ENCODE measurements at places on chromosomes 12 and 14.

- DNase-seq, result peak; percentile 79
These were observed 77.4 kb downstream of the SCARB1 start for GRCh38 chr12:124786061-124786964.

GRCh38 chr14:106511006-106511799, 984.8 kb downstream of the TMEM121 start:
- no peak for DNase-seq

DNA sequence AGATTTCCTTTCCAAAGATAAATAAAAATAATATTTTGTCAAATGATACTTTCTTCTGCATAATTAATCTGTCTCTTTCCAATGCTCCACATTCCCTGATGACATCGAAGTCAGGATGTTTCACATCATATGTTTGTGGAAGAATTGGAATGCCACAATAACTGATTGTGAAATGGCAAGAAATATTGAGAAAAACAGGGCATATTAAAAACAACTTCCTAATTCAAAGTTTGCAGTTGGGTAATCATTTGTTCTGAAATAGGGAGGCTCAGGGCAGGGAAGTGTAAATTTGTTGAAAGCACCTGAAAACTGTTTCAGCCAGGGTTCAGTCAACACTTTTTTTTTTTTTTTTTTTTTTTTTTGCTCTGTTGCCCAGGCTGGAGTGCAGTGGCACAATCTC, 50.7 kb downstream of the BCAT1 start:
- no peak for DNase-seq

GRCh38 chr12:120692524-120693033, 5.6 kb downstream of the MLEC start:
- no peak for DNase-seq

DNA sequence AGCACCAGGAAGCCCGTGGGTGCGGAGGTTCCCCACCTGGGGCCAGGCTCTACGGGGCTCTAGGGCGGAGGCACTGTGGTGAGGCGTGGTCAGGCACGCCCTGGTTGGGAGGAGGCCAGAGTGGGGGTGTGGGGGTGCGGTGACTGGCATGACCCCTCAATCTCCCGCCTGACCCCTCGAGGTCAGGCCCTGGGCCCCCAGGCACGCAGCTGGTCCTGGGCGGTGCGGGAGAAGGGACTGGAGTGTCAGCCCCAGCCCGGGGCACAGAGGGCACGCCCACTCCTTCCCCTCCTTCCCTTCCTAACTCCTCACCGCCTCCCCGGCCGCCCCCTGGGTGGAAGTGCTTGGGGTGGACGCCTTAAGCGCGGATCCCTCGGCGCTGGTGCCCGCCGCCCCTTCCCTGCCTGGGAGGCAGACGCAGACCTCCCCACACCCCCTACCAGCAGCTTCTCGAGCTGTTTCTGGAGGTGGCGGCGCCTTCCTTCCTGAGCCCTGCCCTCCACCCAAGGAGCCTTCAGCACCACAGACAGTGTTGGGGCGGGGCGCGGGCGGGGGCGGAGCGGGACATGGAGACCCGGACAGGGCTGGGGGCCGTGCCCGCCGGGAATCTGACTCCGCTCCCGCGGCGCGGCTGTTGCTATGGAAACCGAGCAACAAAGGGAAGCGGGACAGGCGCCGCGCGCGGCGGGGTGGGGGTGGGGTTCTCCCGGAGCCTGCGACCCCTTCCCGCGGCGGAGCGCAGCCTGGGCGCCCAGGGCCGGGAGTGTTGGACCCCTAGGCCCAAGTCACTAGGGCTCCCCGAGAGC, 741 bp upstream of the CRIP2 start:
- peak; percentile 44 for DNase-seq

DNA sequence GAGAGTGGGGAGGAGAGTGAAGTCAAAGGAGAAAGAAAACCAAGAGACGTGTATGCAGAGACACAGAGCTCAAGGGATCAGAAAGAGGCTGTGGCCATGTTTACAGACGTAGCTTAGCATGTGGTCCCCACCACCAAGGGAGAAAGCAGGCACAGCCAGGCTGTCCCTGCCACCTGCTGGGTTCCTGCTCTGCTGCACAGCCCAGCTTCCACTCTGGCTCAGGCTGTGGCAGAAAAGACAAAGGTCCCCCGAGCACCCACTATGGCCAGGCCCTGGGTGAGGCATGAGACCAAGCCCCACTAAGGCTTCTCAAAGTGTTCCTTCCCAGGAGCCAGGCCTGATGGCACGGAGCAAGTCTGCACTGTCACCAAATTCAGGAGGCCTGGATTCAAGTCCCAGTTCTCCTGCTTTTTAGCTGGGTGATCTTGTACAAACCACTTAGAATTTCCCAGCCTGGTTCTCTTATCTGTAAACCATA, 25.9 kb upstream of the COL2A1 start:
- DNase-seq, result no peak

GRCh38 chr12:112602150-112602549, 183.4 kb downstream of the PTPN11 start:
- no peak for DNase-seq

GRCh38 chr14:53064475-53064874, 88.6 kb downstream of the DDHD1 start:
- no peak for DNase-seq

DNA sequence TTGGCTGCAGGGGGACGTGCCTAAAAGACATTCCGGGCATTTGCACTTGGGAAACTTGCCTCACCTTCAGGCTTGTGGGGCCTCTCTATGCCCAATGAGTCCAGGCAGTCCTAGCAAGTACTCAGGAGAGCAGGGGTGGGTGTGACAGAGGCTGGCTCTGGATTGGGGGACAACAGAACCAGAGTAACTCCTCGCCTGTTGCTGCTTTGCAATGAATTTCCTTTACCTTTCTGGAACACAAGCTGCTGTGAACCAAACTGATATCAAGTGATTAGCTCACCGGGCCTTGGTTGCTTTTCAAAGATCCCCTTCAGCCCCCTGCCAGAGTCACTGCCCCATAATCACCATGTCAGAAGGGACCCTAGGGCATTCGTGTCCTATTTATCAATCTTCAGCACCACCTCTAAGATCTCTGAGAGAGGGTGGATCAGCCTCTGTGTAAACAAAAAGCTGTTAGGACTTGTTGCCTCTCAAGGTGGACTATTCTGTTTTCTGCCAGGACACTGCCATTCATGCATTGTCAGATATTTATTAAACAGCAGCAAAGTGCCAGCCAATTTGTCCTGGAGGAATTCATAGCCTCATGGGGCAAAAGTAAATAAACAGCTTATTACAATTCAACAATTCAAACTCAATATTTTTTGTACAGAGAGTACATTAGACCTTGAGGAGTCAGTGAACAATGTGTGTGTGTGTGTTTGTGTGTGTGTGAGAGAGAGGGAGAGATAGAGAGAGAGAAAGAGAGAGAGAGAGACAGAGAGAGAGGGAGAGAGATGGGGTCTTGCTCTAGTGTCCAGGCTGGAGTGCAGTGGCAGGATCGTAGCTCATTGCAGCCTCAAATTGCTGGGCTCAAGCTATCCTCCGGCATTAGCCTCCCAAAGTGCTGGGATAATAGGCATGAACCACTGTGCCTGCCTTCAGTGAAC, 11.3 kb downstream of the NFATC4 start:
- DNase-seq, result no peak

DNA sequence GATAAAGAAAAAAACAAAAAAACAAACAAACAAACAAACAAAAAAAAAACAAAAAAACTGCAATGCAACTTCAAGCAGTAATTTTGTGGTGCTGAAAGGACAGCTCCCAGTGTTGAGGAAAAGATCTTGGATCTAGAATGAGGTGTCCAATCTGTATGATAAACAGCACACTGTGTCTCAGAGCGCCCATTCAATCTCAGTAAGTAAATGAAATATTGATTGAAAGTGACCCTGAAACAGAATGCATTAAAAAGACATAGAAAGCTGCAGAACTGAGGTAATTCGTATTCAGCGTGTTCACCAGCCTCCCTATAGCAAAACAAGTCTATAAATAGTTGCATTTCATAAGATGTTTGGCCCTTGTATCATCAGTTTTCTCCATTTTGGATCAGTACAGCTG, 153.0 kb downstream of the NOVA1 start:
- no peak for DNase-seq

- no peak for DNase-seq
These were observed 468.9 kb downstream of the RGS6 start for GRCh38 chr14:72401101-72401625.

DNA sequence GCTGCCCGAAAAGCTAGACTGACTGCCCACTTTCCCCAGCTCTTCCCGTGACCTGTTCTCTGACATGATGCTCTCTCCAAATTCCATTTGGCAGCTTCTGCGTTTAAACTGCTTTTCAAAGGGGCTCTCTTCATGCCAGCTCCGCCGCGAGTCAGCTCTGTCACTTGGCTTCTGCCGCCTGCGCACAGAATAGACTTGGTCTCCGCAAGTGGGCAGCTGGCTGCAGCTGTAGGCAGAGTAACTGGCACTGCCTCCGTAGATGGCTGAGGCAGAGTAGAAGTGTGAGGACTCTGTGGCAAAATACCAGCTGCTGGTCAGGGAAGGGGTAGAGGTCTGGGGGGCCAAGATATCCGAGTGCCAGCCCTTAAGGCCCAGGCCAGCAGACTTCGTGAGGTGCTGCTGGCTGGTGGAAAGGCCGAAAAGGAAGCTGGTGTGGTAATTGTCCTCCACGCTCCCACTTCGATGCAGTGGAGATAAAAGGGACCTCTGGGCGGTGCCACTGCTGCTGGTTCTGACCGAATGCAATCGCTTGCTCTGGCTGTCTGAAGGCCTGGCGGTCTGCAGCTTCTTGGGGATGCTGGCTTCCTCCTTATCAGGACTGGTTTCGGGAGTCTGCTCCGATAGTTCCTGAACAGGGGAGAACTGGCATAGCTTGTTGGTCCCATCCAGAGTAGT, 85.7 kb downstream of the DUSP16 start:
- DNase-seq, result peak; percentile 85

GRCh38 chr12:40207551-40207950, 17.2 kb upstream of the LRRK2 start:
- DNase-seq, result no peak

DNA sequence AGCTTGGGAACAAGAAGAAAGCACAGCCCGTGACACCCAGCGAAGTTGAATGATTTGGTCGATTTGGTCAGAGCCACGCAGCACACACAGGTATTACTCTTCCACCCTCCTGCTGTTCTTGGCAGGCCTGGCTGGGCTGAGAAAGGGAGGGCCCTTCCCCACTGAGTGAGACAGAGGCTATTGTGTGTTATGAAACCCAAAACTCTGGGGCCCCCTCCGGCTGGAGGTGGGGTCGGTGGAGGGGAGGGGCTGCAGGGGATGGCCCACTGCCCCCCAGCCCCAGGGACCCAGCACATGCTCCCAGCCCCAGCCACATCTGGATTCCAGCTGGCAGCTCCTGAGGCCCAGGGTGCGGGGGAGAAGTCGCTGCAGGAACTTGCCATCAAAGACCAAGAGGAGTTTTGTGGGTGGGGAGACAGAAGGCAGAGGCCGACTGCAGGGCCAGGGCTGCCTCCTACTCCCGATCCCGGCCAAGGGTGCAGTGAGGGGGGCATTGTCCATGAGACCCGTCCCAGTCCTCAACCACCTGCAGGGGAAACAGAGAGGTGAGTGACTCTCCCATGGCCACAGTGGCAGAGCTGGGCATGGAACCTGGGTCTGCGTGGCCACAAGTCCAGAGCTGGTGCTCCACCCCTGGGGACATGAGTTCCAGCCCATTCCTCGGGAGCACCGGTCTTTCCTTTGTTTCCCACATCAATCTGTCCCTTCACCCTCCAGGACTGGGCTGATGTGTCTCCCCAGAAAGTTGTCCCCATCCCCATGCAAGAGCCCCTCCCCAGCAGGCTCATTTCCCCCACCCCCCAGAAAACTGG, 8.7 kb downstream of the TMEM119 start:
- DNase-seq, result no peak

- no peak for DNase-seq
These were observed 9.1 kb downstream of the KRT8 start for GRCh38 chr12:52895726-52896189.

GRCh38 chr14:102541771-102542170, 32.2 kb upstream of the ANKRD9 start:
- DNase-seq, result no peak

- no peak for DNase-seq
These were observed 27.4 kb upstream of the METAP2 start for GRCh38 chr12:95446506-95446900.

DNA sequence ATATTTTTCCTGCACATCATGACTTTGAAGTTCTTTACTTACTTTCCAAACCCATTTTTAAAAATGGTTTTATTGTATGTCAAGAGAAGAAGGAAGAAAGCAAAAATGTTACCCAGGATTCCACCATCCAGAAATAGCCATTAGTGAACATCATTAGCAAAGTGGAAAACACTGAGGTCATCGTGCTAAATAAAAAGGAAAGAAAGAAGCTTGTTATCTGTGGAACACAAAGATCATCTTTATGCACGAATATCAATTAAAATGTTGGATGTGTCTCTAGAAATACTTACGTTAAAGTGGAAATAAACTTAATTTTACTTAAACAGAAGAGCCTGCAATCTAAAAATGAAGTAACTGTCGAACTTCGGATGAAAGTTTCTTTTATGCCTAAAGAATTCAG, 27.3 kb downstream of the SFSWAP start:
- DNase-seq, result no peak

- no peak for DNase-seq
These were observed 8.7 kb downstream of the SYNE3 start for GRCh38 chr14:95507701-95508103.

DNA sequence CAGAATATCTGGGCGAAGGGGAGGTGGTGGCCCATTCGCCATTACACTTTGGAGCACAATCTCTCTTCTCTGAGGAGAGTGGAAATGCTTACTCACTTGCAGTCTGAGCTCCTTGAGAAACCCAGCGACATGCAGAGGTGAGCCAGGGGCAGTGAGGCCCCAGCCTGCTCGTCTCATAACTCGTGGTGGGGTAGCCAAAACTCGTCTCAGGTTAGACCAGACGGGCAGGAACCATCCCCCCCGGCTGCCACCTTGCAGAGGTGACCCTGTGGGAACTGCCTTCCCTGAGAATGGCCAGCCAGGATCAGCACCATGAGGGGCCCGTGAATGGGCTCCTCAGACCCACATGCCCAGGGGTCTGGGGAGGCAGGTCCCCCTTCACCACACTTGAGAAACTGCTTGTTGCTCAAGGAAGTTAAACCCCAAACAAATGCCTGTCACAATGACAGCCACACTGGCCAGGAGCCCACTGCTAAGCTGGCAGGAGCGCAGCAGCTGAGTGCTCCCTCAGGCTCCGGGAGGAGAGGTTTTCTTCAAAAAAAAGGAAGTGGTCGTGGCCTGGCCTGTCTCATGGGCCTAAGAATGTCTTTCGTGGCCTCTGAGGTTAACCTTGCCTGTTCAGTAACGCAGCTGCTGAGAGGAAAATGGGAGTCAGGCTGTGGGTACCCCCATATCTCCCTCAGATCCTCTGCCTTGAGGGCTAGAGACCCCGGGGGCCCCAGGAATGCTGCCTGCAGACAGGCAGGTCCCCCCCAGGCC, 9.2 kb upstream of the ALDH2 start:
- peak; percentile 23 for DNase-seq

GRCh38 chr12:31973818-31974217, 14.6 kb downstream of the RESF1 start:
- no peak for DNase-seq

GRCh38 chr14:75979071-75979571, 2.7 kb downstream of the TGFB3 start:
- peak; percentile 30 for DNase-seq

Data from hippocampal formation (tissue), 2 donors.